ENCODE measurements at places on chromosomes 3 and 15.
A peak's percentile ranks its signal among the peaks of the same experiment; 100 is the strongest.

GRCh38 chr3:128379367-128380160, 87.1 kb downstream of the DNAJB8 start:
- DNase-seq = no peak

DNA sequence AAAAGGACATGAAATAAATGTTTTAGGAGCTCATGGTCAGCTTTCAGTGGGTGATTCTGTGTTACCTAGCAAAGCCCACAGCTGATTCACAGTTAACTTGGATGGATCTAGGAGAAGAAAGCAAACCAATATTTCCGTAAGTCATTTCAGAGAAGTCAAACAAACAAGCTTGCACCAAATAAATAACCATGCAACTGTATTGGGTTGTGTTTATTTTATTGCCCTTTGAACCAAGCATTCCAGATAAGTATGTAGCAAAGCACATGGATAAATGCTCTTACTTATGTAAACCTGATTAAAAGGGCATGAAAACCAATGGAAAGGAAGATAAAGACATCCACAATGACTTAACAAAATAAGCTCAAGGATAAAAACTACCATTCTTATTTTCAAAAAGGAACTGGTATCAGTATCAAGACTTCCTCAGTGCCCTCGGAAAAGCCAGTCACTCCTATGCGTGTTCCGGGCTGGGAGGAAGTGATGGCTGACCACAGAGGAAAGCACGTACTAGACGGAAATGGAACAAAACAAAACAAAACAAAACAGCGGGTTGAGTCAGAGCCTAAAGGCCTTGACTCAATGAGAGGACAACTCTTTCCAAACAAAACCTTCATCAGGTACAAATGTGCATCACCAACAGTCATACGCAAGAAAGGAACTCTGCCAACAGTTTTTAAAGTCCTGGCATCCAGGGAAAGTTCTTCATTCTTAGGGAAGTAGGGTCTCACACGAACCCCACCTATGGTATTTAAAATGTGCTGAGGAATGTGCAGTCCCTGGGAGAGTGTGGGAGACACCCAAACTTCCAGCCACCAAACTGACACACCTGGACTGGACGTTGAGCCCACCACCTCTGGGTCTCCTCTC, 103.3 kb downstream of the SNRK start:
- DNase-seq = peak; percentile 32

- no peak for DNase-seq
These were observed 69.6 kb downstream of the CGNL1 start for GRCh38 chr15:57445872-57446271.

DNA sequence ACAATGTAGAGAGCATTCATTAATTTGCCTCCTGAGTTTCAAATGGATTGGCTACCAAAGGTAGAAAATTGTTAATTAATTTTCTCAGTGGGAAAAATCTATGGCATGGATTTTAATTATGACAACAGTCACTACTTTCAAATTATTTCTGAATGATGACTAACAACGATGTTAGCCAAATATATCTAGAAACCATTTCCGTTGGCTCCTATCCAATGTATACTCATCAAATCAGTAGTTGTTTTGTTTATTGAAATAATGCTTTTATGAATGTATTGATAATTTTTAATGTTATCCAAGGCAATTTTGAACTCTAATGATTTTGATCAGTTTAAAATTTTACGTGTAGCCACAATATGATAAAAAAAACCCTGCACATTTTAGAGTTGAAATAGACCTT, 333.4 kb downstream of the NAALADL2 start:
- no peak for DNase-seq

DNA sequence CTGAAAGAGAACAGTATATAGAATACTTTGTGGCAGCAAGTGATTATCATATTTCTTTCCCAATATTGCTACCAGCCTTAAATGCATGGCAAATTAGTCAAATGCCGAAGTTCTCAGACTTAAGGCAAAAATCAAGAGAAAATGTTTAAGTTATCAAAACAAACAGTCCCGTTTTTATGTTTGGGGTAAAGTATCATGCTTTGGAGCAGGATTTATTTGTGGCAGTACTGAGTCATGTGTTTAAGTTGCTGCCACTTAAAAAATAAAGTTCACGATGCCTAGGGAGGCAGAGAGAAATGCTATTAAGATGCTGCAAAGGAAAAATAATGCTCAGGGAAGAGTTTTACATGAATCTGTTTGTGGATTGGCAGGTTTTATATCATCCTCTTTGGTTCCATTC, 417.4 kb upstream of the MDFIC2 start:
- no peak for DNase-seq

DNA sequence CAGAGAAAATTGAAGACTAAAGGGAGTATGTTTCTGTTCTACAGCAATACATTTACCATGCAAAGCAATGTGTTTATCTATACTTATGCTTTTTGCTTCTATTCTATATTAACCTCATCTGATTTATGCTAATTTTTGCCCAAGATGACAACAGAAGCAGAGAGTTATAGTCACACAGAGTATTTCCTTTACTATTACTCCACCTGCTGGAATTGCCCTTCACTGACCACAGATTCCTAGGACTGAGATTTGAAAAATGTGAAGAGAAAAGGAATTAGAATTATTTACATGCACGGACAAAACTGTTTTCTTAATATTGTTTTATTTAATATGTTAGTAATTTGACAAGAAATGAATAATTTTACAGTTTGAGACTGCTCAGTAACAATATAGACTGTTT, 745.6 kb downstream of the VGLL3 start:
- DNase-seq = no peak

- no peak for DNase-seq
These were observed 112.7 kb downstream of the SYNPR start for GRCh38 chr3:63390710-63391230.

GRCh38 chr3:87333393-87333892, 57.1 kb upstream of the POU1F1 start:
- DNase-seq = no peak

DNA sequence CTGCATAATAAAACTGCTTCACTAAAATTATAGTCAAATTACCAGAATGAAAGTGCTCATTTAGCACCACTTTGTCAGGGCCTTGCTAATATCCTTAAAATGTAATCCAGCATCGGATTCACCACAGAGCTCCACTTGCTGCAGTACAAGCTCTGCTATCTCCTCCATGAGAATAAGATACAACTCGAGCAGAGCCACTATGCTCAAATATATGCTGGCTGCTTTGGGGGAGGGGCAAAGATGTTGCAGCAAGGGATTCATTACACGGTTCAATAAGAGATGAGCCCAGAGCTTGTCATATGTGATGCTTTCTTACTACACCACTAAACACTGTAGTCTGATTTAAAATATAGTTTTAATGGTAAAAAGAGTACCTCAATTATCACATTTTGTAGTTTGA, 72.2 kb downstream of the DLG1 start:
- no peak for DNase-seq

- DNase-seq = no peak
These were observed 42.2 kb downstream of the NGRN start for GRCh38 chr15:90307661-90308060.

DNA sequence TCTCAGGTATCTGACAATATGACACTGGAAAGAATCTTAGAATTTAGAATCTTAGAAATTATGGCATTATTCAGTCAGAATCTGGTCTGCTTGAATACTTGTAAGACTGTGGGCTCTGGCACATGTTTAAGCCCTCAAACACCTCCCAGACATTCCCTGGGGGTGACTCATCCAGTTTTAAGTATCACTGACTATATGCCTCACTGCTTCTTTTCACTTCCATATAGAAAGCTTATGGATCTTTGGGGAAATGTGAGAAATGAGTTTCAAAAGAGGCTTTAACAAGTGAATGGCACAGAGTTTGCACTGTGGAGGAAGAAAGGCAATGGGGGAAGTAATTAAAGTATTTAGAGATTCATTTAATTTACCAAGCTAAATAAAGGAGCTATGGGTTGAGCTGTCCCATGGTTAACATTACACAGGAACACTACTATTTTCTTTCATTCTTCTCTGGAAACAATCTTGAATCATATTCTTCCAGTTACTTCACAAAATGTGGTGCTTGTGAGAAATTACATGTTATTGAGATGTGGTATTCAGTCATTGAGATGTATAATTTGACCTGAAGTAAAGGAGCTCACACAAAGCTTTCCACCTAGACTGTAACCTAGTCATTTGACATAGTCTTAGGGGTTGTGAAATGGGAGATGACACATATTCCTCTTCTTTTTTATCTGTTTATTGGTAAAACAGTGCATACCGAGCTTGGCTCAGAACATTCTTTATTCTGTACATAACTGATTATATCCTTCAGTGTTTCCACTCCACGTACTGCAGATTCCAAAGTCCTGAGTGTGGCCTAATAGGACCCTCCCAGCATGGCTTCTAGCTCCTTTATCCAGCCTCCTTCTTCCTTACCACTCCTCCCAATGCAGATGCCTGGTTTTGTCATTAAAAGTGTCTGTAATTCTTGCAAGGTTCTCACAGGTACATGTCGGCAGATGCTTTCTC, 544.6 kb upstream of the NECTIN3 start:
- no peak for DNase-seq

DNA sequence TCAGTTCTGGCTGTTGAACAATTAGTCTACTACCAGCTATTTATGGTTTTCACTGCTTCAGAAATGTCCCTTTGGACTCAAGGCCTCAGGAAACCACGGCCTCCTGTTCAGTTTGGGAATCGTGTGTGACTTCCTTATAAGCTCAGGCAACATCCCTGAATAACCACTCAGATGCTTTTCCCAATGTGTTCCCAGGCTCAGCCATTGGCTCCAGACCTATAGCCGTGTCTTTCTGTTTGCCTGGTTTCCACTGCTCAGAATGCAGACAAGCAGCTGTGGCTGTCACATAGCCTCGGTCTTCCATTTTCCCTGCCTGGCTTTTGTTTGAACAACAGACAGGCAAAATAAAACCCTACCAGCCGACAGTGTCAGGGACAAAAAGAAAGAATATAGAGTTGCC, 63.2 kb upstream of the ATP2B2 start:
- no peak for DNase-seq

- no peak for DNase-seq
These were observed 33.5 kb downstream of the IQGAP1 start for GRCh38 chr15:90421527-90421926.

DNA sequence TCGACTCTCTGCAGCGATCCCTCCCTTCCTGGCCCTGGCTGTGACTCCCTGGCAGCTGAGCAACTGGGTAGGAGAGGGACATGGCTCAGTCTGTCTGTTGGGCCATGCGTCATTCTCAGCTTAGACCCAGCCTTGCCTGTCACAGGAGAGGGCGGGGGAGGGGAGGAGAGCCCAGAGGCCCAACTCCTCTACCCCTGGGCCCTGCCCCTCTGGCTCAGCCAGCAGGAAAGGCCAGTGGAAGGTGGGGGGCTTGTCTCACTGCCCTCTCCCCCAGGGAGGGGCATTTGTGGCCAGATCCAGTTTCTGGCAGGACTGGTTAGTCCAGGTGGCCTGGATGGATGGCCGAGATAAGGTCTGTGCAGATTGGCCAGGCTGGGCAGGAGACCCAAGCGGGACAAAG, 31.6 kb downstream of the DNAJB8 start:
- DNase-seq = no peak

DNA sequence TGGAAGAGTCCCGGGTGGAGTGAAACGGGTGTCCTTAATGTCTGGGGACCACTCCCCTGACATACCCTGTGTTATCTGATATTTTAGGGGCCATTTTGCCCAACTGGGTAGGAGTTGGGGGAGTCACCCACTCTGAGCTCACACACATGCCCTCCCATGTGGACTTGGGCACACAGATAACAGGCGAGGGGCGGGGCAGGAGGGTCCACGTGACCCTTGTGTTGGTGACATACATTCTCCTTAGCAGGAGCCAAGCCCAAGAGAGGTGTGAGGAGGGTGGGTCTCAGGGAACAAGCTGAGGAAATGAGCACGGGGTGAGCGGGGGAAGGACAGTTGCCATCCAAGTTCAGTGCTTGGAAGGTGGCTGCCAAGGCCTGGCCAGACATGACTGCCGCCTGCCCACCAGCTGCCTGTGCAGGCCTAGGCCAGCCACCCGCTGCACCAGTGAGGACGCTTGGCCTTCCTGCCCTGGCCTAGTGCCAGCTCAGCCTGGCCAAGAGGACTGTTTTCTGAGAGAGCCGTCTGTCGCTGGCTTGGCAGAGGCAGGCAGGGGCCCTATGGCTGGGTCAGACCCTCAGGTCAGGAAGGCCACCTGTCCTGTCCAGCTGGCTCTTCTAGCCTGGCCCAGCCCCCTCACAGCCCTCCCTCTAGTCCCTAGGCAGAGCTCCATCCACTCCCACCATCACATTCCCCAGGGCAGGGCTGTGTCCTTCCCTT, 31.3 kb upstream of the TMEM115 start:
- no peak for DNase-seq

DNA sequence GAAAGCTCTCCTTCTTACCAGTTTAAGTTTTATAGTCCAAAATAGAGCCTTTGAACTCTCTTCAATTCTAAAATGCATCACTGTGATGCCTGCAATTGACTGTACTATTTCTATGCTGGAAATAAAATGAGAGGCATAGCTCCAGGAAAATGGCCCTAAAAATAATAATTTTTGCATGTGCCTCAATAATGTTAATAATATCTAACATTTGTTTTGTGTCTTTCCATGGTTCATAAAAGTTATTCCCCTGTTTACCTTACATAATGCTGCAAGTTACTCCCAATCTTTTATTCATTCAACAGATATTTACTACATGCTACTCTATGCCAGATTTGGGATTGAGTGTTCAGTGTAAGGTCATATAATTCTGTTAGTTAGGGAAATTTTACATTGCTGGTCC, 574.0 kb downstream of the RBMS3 start:
- DNase-seq = no peak

GRCh38 chr3:65168547-65168946, 480.7 kb upstream of the ADAMTS9 start:
- DNase-seq = no peak

DNA sequence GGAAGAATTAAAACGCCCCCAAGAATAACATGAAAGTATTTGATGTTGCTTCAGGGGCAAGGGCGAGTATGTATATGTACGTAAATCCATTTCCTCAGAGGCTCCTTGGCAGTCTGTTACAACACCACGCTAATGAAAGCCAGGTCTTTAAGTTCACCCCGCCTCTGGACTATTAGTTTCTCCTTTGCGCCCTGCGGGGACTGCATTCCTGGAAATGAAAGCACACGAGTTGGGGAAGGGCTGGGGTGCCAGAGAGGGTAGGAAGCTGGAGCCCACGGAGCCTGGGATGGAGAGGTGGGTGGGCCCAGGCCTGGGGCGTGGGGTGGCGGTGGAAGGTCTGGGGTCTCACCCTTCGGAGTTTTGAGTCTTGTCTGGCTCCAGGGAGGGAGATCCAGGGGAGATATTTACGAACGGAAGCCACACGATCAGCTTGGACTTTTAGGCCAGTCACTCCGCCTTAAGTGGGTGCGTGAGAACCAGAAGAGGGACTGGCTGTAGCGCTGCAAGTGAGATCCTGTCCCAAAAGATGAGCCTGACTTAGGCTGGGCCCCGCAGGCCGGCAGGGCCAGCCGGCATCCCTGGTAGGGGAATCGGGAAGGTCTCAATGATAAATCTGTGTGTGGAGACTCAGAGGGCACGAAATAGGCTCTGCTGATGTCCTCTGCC, 1.6 kb upstream of the PLCL2 start:
- no peak for DNase-seq

- DNase-seq = no peak
These were observed 617.2 kb upstream of the UBE2E2 start for GRCh38 chr3:22585911-22586310.
